ENCODE measurements at places on chromosomes 6 and 20.

DNA sequence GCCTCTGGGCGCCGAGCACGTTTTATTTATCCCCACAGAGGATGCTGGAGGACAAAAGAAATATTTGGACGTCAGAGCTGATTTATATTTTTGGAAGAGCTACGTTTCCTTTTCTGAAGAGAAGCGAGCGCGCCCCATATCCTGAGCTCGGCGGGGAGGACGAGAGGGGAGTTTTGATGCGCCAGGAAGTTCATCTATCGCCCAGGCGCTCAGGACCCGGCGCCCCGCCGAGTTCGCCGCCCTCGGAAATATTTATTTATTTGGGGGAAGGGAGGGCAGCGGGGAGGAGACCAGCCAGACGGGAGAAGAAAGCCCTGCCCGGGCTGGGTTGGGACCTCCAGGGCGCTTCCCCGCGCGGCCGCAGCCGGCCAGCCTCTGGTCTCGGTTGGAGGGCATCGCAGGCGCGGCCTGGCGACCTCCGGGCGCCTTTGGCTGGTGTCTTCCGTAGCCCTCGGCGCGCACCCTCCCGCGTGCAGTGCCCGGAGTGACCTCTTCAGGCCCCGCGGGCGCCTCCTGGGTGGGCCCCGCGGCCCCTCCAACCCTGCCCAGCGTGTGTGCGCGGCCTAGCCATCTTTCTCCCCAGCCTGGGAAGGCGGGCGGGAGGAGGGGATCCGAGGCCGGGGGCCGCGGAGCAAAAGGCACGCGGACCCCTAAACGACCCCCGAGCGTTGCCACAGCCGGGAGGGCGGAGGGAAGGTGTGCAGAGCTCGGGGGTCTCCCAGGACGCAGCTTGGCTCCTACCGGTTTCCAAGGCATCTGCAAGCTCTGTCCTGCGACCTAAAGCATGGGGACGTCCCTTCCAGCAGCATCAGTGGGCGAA lies 5.4 kb upstream of the FOXF2 start:
- H3K4me3 ChIP-seq = no peak overlapping the region
- DNase-seq = no peak
- peaks cover 34% of the 10 kb centered on the region for H3K27me3 ChIP-seq
- H3K27ac ChIP-seq = no peak overlapping the region
- H3K4me1 ChIP-seq = peaks cover 41% of the 10 kb centered on the region

GRCh38 chr6:90319044-90319443 lies 22.4 kb upstream of the BACH2 start:
- DNase-seq = no peak
- H3K4me3 ChIP-seq = no peak overlapping the region
- H3K27ac ChIP-seq = no peak overlapping the region
- H3K4me1 ChIP-seq = no peaks in the 10 kb centered on the region
- no peaks in the 10 kb centered on the region for H3K36me3 ChIP-seq

GRCh38 chr6:41604006-41604405 lies 34.3 kb upstream of the MDFI start:
- no peaks in the 10 kb centered on the region for H3K4me1 ChIP-seq
- H3K27me3 ChIP-seq = no peaks in the 10 kb centered on the region
- no peak for DNase-seq
- peaks cover 2% of the 10 kb centered on the region for H3K36me3 ChIP-seq

DNA sequence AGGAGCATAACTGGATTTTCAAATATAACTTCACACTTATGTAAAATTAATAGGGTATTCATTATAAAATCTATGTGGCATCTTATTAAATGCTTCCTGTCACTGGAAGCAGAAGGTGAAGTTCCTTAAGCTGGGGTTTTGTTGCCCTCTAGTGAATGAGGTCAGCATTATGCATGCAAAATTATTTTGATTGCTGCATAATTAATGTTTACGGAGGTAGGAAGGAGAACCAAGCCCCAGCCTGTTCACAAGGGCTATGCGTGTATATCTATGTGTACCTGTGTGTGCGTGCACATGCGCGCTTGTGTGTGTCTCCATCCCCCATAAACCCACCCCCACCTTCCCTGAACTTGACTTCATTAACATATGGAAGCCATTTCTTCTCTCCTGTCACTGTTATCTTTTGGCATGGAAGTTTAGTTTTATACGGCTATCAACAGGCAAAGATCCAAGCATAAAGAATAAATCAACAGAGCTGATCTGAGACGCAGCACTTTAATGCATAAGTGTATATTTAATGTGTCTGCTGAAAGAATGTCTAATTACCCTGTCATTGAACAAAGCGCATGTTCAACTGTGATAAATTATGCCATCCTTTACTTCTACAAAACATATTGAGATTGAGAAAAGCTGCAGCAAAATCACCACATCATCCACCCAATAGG lies 90.2 kb upstream of the CDH4 start:
- H3K36me3 ChIP-seq = no peaks in the 10 kb centered on the region
- no peak overlapping the region for H3K27ac ChIP-seq
- H3K27me3 ChIP-seq = no peaks in the 10 kb centered on the region
- H3K4me1 ChIP-seq = no peaks in the 10 kb centered on the region
- no peak for DNase-seq
- H3K4me3 ChIP-seq = no peak overlapping the region

DNA sequence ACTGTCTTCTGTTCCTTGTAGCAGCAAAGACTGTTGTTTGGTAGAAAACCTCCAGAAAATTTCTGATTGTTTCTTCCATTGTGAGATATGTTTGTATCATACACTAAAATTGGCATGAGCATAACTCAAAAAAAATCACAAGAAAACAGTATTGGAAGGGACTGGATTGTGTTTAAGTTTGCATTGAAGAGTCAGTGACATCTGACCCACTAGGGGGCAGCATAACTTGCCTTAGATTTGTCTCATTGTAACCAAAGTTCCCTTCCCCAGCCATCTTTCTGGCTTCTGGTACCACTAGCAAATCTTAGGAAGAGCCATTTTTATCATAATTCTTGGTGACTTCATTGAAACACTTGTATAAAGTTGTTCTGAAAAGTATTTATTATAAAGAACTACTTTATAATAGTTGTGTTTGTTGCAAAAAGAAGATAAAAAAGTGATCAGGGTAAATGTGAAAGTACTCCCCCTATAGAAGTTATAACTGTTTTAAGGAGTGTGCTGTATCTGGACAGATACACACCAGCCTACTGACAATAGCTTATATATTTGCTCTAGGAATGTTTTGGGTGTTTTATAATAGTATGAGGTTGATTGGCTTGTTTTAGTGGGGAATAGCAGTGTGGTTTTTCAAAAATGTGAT lies 7.7 kb downstream of the CSTF1 start:
- DNase-seq = peak; percentile 18
- H3K4me1 ChIP-seq = no peaks in the 10 kb centered on the region
- H3K27me3 ChIP-seq = no peaks in the 10 kb centered on the region
- H3K27ac ChIP-seq = no peak overlapping the region

- no peaks in the 10 kb centered on the region for H3K36me3 ChIP-seq
- H3K27ac ChIP-seq = no peak overlapping the region
These were observed 18.3 kb downstream of the NTSR1 start for GRCh38 chr20:62726716-62727583.

Data from thoracic aorta (tissue), 2 donors.